ENCODE measurements at places on chromosomes 5 and 9. TPM values are rescaled to one million over a fixed set of nuclear protein-coding genes. Genes with fewer than 3 reads are reported as not detected.

DNA sequence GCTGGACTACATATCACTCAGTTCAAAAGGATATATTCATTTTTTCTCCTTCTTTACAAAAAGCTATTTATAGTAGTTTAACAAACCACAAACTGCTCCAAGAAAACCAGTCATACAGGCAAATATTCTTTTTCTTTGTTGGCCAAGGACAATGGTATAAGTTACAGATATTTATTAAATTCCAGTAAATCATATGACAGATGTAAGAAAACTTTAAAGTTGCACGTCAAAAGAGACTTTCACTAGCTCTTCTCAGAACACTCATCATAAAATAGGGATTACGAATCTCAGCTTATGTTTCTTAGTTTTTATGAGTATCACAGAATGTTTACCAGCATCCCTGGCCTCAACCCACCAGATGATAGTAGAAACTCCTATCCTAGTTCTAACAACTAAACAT is 67.2 kb downstream of the ANKRD31 start:
- no peak for DNase-seq

Gene STPG3
- 0.09 TPM for total RNA-seq

Gene ADGRD2
- total RNA-seq: 0.09 TPM

DNA sequence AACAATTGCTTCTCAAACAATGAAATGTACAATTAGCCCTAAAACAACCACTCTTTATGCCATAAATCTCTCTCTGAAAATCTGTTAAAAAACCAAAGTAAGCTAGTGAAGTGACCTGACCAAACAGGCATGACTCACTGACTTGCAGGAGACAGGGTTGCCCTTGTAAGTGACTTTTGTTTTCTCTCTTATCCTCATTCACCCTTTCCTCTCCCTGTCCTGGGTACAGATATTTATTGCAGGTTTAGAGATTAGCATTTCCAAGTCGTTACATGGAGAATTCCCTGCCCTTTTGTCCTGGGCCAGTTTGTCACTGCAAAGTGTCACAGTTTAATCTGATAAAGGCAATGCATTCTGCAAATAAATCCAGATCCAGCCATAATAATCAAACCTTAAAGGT is 484.2 kb downstream of the IRX1 start:
- no peak for DNase-seq

GRCh38 chr9:17236147-17236546 is 101.3 kb downstream of the CNTLN start:
- DNase-seq: no peak

- DNase-seq: no peak
Observed at GRCh38 chr5:135220394-135221186, 178.4 kb downstream of the MACROH2A1 start.

- no peak for DNase-seq
Observed at GRCh38 chr9:109094268-109094667, 25.5 kb downstream of the TMEM245 start.

- DNase-seq: no peak
Observed at GRCh38 chr9:38233796-38234355, 158.6 kb upstream of the ALDH1B1 start.

Gene TRIP13
- total RNA-seq: 12.9 TPM

GRCh38 chr9:113996531-113997001 is 81.5 kb downstream of the AMBP start:
- DNase-seq: no peak

- peak; percentile 68 for DNase-seq
Observed at GRCh38 chr5:1255081-1255561, 29.9 kb downstream of the SLC6A18 start.

GRCh38 chr9:133873461-133873891 is 118.6 kb downstream of the VAV2 start:
- no peak for DNase-seq

DNA sequence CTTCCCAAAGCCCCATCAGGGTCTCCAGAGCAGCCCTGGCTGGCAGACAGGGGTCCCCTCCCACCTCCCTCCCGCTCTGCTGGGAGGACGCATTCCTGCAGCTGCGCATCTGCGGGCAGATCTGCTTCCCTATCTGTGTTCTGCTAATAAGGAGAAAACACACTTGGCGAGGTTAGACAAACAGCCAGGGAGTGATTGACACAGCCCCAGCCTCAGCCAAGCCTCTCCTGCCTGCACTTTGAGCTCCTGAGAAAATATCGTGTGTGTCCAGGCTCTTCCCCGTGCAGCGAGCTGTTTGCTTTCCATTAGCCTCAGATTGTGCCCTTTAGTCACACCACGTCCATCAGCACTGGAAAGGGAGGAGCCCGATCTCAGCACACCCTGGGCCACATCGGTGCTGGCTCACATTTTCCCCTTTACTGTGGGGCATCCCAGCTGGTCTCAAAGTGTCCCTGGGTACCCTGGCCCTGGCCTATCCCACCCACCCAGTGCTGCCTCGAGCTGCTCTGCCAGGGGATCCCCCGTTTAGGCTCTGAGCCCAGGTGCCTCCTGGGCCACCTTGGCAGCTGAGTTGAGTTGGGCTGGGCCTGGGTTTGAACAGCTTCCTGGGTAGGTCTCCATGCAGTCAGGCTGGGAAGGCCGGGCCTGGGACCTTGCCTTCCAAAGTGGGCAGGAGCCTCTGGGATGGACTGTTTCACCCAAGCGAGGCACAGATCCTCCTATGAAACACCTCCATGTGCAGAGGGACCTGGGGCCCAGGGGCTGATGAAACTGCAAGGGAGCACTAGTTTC is 61.1 kb downstream of the BARX1 start:
- no peak for DNase-seq

DNA sequence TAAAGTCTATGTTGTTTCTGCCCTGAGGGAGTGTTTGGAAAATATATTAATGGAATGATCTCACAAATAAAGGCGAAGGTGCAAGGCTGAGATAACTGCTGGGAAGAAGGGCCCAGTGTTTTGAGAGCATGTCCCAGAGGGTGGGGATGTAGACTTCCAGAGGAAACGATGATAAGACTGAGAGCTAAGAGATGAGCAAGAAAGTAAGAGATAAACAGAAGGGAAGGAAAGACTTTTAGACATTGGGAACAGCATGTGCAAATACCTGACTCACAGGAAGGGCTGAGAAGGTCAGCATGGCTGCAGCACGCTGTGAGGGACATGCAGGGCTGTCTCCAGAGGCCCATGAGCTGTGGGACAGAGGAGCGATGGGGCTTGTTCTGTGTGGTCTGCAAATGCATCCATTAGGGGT is 19.9 kb upstream of the ADRB2 start:
- DNase-seq: no peak

Gene TXNDC8
- total RNA-seq: not detected

- DNase-seq: no peak
Observed at GRCh38 chr5:56640763-56641406, 174.5 kb upstream of the MAP3K1 start.

DNA sequence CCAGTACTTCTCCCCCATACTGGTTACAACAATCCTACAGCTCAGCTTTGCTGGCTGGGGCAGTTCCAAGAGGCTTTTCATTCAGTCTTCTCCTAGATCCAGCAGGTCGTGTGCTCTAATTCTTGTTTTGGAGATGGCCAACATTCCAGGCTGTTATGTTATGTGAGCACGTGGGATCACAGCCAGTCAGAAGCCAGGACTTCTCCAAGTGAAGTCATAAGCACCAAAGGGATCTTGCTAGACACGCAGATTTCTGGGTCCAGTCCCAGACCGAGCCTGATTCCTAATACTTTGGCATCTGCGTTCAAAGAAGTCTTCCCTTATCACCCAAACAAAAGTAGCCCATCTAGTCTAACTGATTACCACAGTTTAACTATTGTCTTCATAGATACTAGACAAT is 1.4 kb upstream of the LARP1 start:
- DNase-seq: no peak

- no peak for DNase-seq
Observed at GRCh38 chr9:104575456-104575855, 6.5 kb downstream of the OR13C8 start.

Gene SPOCK1
- 3.7 TPM for total RNA-seq

Gene FBN2
- 5.5 TPM for total RNA-seq

DNA sequence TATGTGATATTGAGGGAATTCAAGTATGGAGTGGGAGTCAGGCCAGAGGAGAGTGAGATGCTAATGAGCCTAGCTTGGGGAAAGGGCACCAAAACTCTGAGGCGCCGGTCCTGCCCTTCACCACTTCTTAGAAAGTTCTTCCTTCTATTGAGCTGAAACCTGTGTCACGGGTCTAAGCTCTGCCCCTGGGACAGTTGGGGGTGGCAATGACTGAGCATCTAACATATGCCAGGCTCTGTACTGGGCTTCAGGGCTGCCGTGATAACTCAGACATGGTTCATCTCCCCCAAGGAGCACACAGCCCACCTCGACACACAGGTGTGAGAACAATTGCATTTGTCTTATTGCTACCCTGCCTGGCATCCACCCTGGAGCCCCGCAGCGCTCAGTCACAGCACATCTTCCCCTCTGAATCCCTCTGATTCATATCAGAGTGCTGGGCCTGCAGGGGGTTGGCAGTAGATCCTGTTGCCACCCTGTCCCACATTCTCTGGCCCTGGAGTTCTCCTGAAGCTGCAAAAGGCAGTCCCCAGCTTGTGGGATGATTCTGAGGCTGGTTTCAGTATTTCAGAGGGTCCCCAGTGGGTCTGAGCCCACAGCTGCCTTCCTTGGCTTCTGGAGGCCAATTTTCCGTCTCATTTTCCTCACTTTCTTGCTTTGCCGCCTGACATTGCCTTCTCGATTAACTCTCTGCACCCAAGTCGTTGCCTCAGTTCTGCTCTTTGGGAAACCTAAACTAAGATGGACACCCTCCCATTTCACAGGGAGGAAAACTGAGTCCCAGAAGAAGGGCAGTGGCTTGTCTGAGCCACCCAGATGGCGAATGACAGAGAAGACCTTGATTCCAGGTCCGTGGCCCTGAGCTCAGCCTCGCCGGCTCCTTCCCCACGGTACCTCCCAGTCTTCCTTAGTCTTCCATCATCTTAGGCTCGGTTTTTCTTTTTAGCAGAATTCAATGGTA is 42.5 kb downstream of the ALG2 start:
- DNase-seq: no peak

DNA sequence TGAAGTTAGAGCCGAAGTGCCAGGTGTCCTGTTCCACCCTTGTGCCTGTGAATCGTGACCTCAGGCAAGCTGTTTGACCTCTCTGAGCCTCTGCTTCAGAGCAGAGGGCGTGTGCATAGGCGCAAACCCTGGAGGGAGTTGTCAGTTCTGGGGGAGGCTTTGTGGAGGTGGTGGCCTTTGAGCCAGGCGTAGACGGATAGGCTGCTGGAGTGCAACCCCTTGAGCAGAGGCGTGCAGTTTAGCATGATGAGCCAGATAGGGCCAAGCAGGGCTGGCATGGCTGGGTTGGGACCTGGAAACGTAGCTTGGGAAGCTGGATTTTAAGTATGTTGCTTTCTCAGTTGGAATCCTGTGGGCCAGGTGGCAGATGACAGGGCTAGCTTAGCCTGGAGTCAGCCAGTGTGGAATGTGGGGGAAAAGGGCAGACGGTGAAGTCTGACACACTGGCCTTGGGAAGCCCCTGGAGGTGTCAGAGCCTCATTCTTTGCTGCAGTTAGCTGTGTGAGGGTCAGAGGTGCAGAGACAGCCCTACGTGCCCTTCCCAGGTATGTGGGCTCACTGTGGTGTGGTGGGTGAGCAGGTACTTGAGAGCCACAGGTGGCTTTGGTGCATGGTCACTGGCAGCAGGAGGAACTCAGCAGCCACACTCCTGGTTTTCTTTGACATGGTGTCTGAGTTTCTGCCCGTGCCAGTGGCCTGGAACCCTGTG is 93.4 kb downstream of the DAB2IP start:
- DNase-seq: no peak

- DNase-seq: no peak
Observed at GRCh38 chr5:24353611-24354010, 291.2 kb downstream of the CDH10 start.

- DNase-seq: no peak
Observed at GRCh38 chr9:6852243-6852963, 94.6 kb downstream of the KDM4C start.

DNA sequence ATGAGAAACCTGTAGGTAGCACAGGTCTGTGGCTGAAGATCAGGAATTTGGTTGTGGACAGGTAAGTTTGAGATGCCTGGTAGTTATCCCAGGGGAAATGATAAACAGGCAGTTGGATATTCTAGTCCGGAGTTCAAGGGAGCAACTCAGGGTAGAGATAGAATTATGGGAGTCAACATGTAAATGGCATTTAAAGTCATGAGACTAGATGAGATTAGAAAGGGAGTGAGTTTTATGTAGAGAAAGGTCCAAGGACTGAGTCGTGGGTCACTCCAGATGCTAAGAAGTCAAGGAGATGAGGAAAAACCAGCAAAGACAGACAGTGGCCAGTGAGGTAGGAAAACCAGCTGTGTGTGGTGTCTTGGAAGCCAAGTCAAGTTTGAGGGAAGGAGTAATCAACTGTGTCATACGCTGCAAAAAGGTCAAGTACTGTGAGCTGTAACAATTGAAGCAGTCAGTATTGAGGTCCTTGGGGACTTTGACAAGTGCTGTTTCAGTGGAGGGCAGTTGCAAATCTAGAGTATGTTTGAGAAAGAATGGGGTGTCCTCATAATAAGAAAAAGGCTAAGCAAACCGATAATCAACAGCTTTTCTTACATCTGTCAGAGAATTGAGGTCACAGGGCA is 18.2 kb downstream of the GNPDA1 start:
- DNase-seq: no peak

Data from thymus (tissue), 14 donors.